Nasal cavity respiratory epithelium epithelial cell of viscerocranial mucosa (primary cell): ENCODE measurements at places on chromosomes 3 and 15. TPM values are rescaled to one million over a fixed set of nuclear protein-coding genes. Genes with fewer than 3 reads are reported as not detected.

Gene GAP43
- not detected in 2 replicates for total RNA-seq

Gene ADAM10
- 197 and 246 TPM in 2 replicates for total RNA-seq

Gene PLA2G4D
- 0.07 and 0.34 TPM in 2 replicates for total RNA-seq

Gene SLC6A1
- total RNA-seq, result not detected in 2 replicates

Gene ALS2CL
- total RNA-seq, result 70.4 and 81.4 TPM in 2 replicates

Gene DIS3L
- 18.4 and 19.1 TPM in 2 replicates for total RNA-seq

Gene ADGRG7
- 34.2 TPM in 1 of 2 replicates, not detected in the other for total RNA-seq

Gene CCR8
- total RNA-seq, result not detected in 2 replicates
